Muscle of arm (tissue), 14 donors: ENCODE measurements at places on chromosomes 3 and 15.
A peak's percentile ranks its signal among the peaks of the same experiment; 100 is the strongest.

DNA sequence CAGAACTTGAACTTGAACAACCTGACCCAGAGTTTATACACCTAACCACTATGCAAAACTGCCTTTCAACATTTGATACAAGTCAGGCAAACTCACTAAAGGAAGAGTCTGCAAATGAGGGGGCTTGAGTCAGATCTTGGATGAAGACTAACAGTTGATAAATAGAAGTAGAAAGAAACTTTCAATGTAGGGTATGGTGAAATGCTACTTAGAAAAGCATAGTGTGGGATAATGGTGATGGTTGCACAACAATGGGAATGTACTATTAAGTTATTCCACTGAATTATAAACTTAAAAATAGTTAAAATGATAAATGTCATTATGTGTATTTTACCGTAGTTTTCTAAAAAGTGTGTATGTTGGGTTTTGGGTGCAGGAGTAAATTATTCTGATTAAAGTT is 19.7 kb upstream of the ZNF280D start:
- DNase-seq, result no peak

DNA sequence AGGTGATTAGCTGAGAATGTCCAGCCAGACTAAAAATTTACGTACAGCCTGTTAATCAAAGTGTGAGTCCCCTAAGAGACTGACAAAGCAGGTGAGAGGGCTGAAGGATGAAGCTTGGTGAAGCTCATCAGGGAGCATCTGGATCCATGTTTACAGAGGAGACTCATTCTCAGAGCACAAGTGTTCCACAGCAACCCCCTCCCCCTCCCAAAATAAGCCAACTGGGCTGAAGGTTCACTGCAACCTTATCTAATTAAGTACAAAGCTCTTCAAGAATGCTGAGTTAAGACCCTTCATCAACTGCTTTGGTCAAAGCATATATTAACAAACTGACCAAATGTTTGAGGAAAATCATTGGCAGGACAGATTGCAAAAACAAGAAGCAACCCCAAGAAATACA is 262.6 kb upstream of the ZNF385D start:
- DNase-seq, result no peak

DNA sequence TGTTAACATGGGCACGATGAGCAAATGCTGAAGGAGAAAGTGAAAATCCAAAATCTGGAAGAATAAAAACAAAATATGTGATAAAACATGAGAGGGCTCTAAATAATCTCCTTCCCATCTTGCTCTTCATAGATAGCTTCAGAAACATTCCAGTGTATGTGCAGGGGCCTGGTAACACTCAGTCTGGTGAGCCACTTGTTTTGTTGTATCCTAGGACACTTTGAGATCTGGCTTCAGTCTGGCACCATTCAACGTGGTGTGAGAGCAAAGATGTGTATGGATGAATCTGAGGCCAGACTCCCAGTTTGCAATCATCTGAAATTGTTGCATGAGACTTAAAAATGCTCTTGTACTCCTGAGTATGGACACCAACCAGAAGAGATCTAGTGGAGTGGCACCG is 337.2 kb upstream of the ZNF385D start:
- DNase-seq, result no peak

DNA sequence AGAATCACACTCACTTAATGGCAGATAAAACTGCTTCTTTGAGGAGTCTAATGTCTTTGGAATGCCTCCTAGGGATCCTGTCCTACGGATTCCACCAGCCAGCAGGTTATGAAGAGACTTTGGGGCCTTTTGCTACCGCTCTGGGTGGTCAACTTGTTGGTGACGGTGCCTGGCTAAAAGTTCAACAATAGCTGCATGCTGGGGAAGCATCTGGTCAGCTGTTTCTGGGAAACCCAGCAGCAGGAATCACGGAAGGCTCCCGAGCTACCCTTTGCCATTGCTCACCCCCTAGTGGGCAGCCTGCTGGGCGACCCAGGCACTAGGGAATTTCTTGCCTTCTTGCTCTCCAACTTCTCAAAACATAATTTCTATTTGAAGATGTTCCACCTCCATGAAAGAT is 263.3 kb downstream of the NEK10 start:
- DNase-seq, result no peak

DNA sequence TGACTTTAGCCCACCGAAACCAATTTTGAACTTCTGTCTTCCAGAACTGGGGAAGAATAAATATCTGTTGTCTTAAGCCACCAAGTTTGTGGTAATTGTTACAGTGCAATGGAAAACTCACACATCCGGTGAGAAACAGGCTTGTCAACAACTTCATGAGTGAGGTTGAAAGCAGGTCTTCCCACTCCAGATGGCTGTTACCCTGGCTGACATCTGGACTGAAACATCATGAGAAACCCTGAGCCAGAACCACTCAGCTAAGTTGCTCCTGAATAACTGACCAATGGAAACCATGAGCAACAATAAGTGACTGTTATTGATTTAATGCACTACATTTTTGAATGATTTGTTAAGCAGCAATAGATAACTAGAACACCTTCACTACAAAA is 10.3 kb downstream of the ACSBG1 start:
- no peak for DNase-seq

DNA sequence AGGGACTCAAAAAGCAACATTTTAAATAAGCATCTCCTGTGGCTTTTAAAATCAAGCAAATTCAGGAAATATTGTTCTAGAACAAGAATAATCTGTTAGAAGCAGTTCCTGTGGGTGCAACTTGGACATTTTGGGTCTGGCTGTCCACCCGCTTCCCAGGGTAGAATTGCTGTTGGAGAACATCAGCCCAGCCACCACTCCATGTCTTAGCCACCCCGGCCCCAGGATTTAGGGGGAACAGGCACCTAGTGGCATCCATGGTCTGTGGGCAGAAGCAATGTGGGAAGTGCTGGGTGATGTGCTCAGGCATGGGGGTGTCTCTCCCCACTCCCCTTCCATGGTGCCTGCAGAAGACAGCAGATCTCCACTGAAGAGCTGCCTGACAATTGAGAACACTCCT is 162.6 kb downstream of the KLF13 start:
- DNase-seq, result no peak

- no peak for DNase-seq
These were observed 321.2 kb downstream of the ZNF621 start for GRCh38 chr3:40845916-40846315.

- DNase-seq, result no peak
These were observed 125.4 kb downstream of the ULK4 start for GRCh38 chr3:41836360-41837134.

DNA sequence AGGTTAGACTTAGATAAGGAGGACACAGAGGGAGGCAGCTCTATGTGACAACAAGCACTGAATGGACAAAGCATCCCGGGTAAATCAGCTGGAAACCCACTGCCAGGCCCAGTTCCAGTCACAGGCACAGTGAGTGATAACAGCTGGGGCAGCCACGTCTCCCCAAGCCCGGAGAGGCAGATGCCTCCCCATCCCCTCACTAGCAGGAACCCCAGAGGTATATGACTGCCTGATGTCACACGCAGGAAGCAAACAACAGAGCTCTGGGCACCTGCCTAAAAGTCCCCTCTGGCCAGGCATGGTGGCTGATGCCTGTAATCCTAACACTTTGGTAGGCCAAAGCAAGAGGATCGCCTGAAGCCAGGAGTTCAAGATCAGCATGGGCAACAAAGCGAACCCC is 18.2 kb downstream of the C15orf62 start:
- DNase-seq, result no peak

GRCh38 chr3:10387881-10388609 is 67.1 kb upstream of the SEC13 start:
- DNase-seq, result no peak

- no peak for DNase-seq
These were observed 94.0 kb downstream of the CORO2B start for GRCh38 chr15:68672781-68673205.

GRCh38 chr3:123498761-123499160 is 49.9 kb upstream of the ADCY5 start:
- no peak for DNase-seq

GRCh38 chr15:52094811-52095584 is 17.6 kb downstream of the BCL2L10 start:
- no peak for DNase-seq

DNA sequence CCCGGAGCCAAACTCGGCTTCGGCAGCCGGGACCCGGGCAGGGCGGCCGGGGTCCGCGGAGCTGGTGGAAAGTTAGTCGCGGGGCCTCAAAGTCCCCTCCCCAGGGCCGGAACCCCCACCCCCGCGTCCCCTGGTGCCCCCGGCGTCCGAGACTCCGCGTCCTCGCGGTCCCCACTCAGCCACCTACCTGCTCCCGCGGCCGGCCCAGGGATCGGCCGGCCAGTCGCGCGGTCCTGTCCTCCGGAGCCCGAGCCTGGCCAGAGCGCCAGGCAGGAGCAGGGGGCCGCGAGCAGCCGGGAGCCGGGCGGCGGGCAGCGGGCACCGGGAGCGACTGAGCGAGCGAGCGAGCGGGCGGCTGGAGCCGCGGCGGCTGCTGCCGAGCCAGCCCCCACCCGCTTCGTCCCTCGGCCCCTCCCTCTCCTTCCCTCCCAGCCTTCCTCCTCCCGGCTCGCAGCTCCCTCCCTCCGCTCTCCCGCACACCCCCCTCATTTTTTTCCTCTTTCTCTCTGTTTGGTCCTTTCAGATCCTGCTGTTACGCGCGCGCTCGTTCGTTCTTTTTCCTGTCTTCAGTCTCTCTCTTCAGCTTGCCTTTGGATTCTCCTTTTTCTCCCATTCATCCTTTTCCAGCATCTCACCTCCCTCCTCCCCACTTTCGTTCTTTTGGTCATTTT is at the start of gene MEGF11:
TSS of gene MEGF11 (minus strand) at position 333 of the 671 bp plus-strand sequence. CDS start 125,347 bp downstream, outside the sequence.
- peak; percentile 40 for DNase-seq

- no peak for DNase-seq
These were observed 21.3 kb upstream of the GADL1 start for GRCh38 chr3:30915782-30916181.

GRCh38 chr3:71031914-71032521 is 551.5 kb downstream of the FOXP1 start:
- no peak for DNase-seq

GRCh38 chr3:43369404-43370292 is 83.3 kb downstream of the SNRK start:
- no peak for DNase-seq

GRCh38 chr3:100975714-100976113 is 17.5 kb downstream of the ABI3BP start:
- DNase-seq, result no peak

GRCh38 chr3:41277790-41278465 is 78.6 kb downstream of the CTNNB1 start:
- DNase-seq, result no peak

GRCh38 chr3:5298453-5298852 is 110.9 kb downstream of the EDEM1 start:
- DNase-seq, result no peak

DNA sequence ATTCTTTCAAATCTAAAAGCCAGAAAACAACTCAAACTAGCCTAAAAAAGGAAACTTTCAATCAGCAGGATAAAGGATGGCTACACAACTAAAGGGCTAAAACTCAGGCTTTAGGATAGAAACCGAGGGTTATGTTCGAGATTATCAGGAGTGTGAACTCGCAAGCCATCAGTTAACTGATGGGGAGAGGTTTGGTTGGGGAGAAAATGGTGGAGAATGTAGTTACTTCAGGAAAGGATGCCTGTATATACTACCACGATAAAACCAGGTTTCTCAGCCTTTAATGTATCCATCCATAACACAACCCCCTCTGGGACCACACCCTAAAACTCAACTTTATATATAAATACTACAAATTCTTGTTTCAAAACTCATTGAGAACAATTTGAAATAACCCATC is 22.2 kb downstream of the TRA2B start:
- DNase-seq, result no peak

DNA sequence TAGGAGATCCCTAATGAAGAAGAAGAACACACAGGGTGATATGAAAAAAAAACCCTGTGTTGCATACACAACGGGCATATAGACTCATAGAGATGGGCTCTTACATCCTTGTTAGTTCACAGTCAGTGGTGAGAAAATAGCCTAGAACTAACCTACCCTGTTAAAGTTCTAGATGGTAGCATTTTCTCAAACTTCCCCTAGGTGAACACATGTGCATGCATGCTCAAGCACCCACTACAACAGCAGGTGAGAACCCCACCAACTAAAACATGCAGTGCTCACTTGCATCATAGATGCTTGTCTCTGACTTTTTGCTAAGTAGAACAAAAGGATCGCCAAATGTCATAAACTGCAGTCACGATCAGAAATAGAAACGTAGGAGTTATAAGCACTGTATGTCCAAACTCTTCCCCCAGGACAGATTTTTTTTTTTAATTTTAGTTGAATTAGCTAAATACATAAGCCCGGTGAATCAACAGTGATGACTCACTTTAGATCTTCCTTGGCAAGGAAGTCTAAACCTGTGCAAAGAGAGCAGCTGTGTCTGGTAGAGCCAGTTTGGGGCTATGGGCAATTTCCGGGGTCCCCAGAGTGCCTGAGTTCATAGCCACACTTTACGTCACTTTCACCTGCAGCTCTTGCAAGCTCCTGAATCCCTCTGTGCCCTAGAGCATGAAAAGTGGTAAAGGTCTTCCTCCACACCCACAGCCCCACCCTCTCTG is 96.2 kb upstream of the SEMA6D start:
- DNase-seq, result no peak

- DNase-seq, result no peak
These were observed 82.6 kb upstream of the CNTN6 start for GRCh38 chr3:1010228-1010627.

GRCh38 chr15:66875588-66876420 is 173.8 kb downstream of the SMAD6 start:
- DNase-seq, result no peak

- DNase-seq, result no peak
These were observed 1.4 kb downstream of the XXYLT1 start for GRCh38 chr3:195269375-195270078.

- peak; percentile 66 for DNase-seq
These were observed 50.8 kb upstream of the RPL32 start for GRCh38 chr3:12891985-12892839.

DNA sequence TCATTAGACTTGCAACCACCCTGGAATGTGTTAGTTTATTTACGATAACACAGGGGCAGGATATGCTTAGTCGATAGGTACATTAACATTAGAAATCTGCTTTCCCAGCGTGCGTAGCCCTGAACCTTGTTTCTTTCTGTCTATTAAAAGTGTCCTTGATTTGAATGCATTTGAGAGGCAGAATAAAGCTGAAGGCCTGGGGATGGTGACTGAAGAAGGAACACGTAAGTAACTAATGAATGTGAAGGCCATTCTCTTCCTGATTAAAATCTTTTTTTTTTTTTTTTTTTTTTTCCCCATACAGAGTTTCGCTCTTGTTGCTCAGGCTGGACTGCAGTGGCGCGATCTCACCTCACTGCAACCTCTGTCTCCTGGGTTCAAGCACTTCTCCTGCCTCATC is 142.8 kb upstream of the CHRM5 start:
- no peak for DNase-seq

DNA sequence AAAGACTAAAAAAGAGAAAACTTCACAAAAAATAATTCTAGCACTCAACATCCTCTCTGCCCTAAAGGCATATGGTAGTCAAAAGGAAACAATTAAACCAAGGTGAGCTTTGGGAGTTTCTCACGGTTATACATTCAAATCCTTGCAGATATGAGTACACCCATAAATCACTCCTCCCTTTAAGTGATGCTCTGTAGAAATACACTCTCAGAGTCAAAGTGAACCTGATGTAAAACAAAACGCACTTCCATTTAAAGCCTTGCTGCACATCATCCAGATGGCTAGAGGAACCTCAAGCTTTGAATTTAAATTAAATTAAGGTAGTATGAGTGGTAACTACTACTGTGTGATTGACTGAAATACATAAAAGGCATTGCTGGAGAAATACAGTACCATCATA is 36.0 kb upstream of the AADAC start:
- no peak for DNase-seq
